ENCODE measurements at places on chromosomes 16 and 17. TPM values are rescaled to one million over a fixed set of nuclear protein-coding genes. Genes with fewer than 3 reads are reported as not detected.

DNA sequence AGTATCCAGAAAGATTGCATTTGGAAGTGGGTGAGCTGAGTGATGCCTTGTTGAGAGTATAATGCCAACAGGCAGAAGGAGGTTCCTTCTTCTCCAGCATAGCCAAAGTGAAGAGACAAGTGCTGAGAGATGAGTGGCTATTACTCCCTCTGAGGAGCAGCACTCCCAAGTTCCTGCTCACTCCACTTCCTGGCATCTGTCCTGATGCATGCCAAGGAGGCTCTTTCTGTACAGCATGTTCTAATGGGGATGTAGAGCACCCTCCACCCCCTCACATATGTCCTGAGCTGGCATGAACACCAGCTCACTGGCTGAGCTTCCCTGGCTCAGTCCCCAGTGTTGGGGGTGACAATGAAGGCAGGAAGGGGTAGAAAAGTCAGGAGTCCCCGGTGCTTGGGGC, 44.2 kb upstream of the DNAH9 start:
- no peak for DNase-seq

DNA sequence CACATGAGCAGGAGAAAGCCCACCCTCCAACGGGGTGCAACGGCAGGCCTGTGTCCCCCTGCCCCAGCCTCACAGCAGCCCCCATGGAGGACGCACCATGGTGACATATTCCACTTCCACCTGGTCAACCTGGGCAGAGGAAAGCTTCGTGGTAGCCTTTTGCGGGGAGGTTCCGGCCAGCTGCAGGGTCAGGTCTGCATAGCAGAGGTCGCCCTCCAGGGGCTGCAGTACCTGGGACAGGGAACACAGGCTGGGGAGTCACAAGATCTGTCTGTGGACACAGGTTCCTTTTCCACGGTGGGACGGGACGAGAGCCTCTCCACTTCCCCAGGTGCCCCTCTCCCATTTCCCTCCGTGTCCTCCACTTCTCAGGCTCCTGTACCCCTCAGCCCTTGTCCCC, 17.1 kb downstream of the CD300LF start:
- no peak for DNase-seq

DNA sequence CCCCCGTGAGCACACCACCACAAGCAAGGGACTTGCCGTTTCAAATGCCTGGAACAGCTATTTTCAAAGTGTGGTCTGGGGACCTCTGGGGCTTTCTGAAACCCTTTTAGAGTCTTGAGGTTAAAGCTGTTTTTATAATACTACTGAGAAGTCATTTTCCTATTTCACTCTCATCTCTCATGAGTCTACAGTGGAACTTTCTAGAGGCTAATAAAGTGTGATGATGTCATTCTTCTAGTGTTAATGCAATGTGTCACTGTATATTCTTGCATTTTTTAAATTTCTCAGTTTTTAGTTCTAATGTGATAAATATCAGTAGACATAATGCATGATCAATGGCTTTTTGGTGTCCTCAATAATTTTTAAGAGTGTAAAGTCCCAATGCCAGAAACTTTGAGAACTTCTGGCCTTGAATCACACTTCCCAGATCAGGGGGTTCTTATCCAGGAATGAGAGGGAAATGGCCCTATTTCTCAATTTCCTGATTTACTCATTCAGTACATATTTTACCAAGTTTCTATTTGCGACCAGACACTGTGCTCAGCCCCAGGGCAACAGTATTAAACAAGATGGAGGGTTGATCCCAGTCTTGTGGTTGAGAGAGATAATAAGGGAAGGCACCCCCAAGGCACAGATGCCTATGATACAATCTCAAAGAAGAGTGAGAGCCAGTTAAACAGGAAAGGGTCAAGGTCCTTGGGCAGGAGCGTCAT, 444.0 kb downstream of the HS3ST3B1 start:
- no peak for DNase-seq

DNA sequence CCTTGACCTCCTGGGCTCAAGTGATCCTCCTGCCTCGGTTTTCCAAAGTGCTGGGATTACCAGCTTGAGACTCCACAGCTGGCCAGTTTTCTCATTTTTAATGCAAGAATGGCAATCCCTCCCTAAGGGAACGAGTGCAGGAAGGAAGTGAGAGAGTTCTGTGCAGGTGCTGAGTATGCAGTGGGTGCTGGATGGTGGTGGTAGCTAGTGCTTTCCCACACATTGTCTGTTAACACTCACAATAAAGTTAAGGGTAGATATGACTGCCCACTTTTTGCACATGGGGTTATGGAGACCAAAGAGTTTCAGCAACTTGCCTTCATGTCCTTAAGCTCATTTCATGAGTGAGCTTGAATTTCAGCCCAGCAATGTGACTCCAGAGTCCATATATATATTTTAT, 18.5 kb downstream of the RGS9 start:
- DNase-seq = no peak

GRCh38 chr17:49734515-49735490, 27.0 kb upstream of the SLC35B1 start:
- DNase-seq = no peak

GRCh38 chr17:4480929-4481898, 17.5 kb upstream of the SPNS2 start:
- DNase-seq = no peak

DNA sequence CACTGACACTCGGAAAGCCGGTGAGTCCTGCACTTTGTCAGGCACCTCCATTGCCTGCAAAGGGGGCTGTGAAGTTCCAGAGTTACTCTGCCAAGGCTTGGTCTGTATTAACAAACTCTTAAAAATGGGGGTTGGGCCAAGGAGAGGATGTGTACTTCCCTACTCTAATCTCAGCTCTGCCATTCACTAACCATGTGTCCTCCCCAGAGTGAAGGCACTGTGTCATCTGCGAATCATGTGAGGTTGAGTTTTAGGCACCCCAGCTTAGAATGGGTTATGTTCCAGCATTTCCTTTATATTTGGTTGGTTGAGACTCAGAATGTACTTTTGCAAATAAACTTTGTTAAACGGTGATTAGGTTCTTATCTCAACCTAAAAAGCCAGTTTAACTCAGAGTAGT, 24.9 kb downstream of the ERCC4 start:
- no peak for DNase-seq

DNA sequence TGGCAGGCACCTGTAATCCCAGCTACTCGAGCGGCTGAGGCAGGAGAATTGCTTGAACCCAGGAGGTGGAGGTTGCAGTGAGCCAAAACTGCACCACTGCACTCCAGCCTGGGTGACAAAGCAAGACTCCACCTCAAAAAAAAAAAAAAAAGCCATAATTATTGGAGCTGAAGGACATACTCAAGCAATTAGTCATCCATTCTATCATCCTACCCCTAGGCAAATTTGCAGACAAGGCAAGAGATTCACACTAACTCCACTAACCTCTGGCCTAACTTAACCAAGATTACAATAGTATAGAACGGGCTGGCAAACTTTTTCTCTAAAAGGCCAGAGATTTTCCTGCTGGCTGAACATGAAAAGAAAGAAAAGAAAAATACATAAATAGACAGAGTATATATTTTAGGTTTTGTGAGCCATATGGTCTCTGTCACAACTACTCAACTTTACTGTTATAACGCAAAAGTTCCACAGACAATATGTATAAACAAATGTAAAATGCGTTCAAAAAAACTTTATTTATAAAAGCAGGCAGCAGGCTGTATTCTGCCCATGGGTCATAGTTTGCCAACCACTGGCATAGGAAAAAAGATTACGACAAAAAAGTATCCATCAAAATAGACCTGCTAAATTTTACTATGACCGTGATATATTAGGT, 29.7 kb downstream of the BRIP1 start:
- DNase-seq = no peak

- no peak for DNase-seq
Measured at GRCh38 chr16:9666834-9667480, 515.3 kb downstream of the GRIN2A start.

GRCh38 chr17:66829386-66829864, 5.5 kb upstream of the CACNG5 start:
- no peak for DNase-seq

- no peak for DNase-seq
Measured at GRCh38 chr16:51168755-51169154, 17.7 kb upstream of the SALL1 start.

GRCh38 chr16:20023190-20023589, 50.5 kb downstream of the GPR139 start:
- no peak for DNase-seq

DNA sequence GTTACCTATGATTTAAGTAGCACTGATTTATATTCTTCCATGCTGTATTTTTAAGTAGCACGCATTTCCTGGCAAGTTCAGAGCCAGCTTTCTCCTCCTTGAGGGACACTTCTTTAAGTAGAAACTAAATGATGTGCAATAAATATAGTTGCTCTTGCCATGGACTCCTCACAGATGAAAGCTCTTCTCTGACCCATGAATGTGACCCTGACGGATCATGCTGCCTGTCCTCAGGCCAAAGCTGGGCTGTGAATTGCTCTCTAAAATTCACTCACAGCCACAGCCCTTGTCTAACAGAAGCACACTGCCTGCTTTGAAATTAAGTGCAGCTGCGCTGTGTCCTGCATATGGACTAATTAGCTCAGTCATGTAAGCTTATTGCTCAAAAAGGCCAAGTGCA, 438.8 kb downstream of the PMP22 start:
- no peak for DNase-seq

DNA sequence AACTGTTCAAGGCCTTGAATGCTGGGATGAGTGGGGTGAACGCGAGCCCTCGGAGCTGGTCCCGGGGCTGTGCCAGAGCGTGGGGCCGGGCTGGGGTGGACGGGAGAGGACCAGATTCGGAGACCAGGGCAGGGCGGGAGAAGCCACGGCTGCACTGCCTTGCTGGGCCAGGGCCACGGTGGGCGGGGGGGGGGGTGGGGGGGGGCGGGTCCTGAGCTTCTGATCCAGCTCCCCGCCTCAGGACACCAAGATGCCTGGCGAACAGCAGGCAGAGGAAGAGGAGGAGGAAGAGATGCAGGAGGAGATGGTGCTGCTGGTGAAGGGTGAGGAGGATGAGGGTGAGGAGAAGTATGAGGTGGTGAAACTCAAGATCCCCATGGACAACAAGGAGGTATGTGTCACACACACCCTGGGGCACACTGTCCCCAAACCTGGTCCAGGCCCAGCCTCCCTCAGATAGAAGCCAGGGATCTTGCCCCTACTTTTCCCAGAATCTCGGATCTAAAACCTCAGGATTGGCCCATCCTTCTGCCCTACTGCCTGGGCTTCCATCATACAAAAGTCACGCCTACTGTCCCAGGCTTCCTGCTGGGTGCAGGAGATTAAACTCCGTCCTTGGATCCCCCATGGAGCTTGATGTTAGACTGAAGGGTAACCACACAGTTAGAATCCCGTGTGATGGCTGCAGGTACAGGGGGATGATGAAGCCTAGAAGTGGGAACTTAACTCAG, 563 bp downstream of the ZNF771 start:
- DNase-seq = no peak

DNA sequence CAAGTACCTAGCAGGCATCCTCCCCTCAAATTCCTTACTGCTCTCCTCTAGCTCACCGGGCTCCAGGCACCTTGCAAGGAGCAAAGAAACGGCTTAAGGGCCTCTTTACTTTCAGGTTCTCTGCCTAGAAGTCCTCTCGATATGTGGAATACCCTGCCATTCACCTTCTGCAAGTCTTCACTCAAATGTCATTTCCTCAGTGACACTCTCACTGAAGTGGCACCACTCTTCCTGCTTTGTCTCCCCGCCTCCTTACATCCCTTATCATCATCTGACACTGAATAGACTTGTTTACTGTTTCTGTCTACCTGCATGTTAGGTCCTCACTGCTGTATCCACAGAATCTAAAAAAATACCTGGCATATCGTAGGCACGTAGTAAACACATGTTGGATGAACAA, 947 bp downstream of the SLC7A6OS start:
- no peak for DNase-seq

DNA sequence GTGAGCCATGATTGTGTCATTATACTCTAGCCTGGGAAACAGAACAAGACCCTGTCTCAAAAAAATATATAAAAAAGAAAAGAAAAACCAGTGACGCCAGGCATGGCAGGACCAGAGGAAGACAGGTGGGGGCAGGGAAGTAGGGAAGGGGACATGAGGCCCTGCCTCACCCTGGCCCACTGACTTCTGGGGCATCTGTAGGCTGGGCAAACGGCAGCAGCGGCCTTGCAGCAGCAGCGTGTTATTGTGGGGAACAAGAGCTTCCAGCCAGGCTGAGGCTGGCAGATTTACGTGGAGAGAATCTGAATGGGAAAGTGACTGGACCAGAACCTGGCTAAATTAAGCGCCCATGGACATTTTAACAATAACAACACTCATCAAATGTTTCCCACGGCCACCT, 19.4 kb downstream of the CMTM4 start:
- DNase-seq = no peak

- DNase-seq = no peak
Measured at GRCh38 chr16:28098959-28099945, 35.7 kb upstream of the GSG1L start.

DNA sequence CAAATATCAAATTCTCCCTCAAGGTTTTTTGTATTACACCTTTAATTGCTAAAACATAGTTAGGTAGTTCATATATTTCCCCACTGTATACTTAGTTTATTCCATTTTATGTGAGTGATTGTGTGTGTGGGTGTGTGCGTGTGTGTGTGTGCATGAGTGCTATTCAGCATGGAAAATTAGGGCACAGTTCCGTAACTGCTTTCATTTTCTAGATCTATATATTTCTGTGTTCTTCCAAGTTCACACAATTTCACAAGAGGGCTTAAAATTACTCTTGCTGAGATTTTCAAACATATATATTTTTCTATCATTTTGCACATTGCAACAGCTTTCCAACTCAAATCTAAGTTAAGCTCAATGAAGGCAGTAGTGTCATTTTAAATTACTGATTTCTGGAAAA, 782.9 kb upstream of the SOX9 start:
- DNase-seq = no peak

DNA sequence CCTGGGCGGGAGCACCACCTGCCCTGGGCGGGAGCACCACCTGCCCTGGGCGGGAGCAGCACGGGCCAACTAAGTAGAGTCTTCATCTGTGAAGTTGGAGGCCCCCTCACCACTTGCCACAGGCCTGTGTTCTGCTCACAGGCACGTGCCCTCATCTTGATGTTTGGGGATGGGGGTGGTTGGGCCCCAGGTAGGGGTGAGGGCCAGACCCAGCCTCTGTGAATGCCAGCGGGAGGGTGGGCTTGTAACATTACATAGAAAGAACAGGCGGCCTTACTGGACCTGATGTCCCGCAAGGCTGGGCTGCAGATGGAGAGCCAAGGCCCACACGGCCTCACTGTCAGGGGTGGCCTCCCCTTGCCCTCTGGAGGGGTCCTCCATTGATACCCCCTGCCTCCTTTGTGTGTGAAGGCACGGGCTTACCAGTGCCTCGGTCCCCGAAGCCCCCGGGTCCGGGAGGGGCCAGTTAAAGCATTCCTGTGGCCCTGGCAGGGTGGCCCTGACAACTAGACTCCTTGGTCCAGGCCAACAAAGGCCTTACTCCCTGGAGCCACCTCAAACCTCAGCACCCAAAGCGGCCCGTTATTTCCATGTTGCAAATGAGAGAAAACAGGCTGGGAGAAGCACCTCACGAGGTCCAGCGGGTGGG, 1.1 kb upstream of the SLC16A3 start:
- no peak for DNase-seq

- no peak for DNase-seq
Measured at GRCh38 chr16:12600536-12601256, 203.0 kb downstream of the CPPED1 start.

GRCh38 chr16:20854963-20855362, 45.2 kb downstream of the DCUN1D3 start:
- DNase-seq = no peak

Gene KCNJ18
- not detected for total RNA-seq

Gene HEATR9
- total RNA-seq = not detected

Gene HS3ST3B1
- 2.8 TPM for total RNA-seq

Gene NHLRC4
- total RNA-seq = 0.59 TPM

Gene ZG16
- total RNA-seq = not detected

Gene TNFRSF17
- not detected for total RNA-seq

Gene TP53TG3D
- total RNA-seq = 1.6 TPM

Gene MYL4
- total RNA-seq = 192 TPM

Gene EVPLL
- not detected for total RNA-seq

Data from heart right ventricle (tissue), 16 donors.